ENCODE measurements at places on chromosomes 6 and 20. TPM values are rescaled to one million over a fixed set of nuclear protein-coding genes. Genes with fewer than 3 reads are reported as not detected.

BICRAL gene
- 13.3 TPM for total RNA-seq

DEF6 gene
- 14.4 TPM for total RNA-seq

PRRT1 gene
- total RNA-seq: 0.48 TPM

PRICKLE4 gene
- total RNA-seq: 1.9 TPM

MICB gene
- total RNA-seq: 3.1 TPM

SAMD5 gene
- 0.92 TPM for total RNA-seq

TMEM74B gene
- total RNA-seq: 1.9 TPM

DNA sequence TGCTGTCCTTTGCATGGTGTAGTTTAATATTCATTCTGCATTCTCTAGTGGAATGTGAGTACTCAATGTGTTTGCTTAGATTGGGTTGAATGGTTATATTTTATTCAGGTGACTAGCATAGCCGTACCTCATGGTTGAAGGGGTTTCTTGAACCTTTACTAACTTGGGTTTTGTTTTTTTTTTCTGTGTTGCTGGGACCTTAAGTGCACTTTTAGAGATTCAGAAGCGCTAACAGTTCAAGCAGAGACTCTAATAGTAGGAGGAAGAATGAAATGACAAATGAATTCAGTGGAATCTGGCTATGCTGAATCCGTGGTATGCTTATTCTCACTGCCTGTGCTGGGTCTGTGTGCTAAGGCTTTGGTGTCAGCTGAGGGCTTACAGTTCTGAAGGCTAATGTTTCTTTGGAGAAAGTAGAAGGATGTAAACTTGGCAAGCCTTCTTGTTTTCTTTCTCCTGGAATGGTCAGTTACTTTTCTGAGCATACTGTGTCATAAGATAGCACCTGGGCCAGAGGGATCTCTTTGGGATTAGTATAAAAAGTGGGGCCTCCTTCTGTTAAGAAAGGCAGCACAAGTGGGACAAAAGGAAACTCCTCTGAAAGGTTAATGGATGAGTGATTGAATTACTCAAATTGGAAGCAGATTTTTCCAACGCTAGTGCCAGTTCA, 28.7 kb downstream of the RNF144B start:
- no peak for DNase-seq

- peak; percentile 60 for DNase-seq
Measured at GRCh38 chr6:3725145-3726047, 26.1 kb downstream of the PXDC1 start.

DNA sequence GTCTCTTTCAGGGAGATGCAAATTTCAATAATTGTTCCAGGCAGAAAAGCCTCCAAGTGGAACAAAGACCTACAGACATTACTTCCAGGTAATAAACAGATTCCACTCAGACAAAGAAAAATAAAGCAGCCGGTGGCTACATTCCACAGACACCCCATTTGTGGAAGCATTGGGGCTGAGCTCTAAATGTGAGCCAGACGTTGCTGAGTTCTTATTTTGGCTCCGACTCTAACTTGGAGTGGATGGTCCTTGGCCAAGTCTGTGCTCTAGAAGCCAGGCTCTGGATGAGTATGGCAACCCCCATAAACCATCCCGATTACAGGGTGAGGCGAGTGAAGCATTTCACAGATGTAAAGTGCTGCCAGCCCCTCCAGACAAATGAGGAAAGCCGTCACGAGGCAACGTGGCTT, 6.6 kb downstream of the TRAM2 start:
- DNase-seq: peak; percentile 59

DNA sequence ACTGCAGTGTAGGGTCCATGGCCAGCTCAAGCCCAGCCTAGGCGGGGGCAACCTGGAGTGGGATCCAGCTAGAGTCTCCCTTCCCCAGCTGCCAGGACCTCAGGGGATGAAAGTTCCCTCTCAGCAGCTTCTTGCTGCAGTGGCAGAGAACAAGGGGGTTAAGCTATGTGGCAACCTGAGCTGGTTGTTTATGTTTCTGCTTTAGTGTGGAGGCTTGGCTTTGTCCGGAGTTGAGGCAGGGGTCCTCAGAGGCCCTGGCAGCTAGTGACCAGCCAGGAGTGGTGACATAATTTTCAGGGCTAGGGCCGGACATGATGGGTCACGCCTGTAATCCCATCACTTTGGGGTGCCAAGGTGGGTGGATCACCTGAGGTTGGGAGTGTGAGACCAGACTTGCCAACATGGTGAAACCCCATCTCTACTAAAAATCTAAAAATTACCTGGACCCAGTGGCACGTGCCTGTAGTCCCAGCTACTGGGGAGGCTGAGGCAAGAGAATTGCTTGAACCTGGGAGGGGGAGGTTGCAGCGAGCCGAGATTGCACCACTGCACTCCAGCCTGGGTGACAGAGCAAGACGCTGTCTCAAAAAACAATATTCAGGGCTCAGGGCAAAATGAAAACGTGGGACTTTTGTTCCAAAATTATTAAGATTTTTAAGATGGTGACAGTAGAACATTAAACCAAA, 8.5 kb upstream of the PCIF1 start:
- no peak for DNase-seq

- DNase-seq: no peak
Measured at GRCh38 chr20:22984008-22984407, 51.1 kb upstream of the SSTR4 start.

GRCh38 chr6:46876126-46876525, 45.6 kb downstream of the ADGRF5 start:
- no peak for DNase-seq

GRCh38 chr6:21158149-21158548, 435.4 kb upstream of the SOX4 start:
- DNase-seq: no peak

- DNase-seq: peak; percentile 89
Measured at GRCh38 chr6:125790358-125791150, at the start of gene NCOA7. Gene NCOA7, plus strand, starts transcription at chr6:125790960. Its CDS starts 24,395 bp downstream, at chr6:125815355.

- no peak for DNase-seq
Measured at GRCh38 chr6:129516787-129517186, 193.2 kb downstream of the ARHGAP18 start.

DNA sequence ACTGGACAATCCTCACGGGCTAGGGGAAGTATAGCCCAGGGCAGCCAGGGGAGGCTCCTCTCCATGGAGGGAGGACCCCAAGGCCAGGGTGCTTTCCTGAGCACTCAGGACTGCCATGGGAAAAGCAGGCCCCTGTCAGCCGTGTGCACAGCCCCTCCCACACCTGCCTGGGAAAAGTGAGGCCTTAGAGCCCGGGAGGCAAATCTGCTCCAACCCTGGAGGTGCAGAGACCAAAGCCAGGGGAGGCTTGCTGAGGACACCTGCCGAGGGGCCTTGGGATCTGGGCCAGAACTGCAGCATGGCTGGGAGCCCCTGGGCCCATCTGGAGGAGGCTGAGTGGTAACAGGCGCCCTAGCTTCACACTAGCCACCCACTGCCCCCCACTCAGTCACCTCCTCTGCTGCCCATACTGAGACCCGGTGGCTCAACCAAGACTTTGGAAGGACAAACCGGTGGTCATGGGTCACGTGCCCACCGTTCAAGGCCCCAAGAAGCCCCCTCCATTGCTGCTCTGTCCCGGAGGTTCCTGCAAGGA, 55.2 kb downstream of the YTHDF1 start:
- DNase-seq: no peak

DNA sequence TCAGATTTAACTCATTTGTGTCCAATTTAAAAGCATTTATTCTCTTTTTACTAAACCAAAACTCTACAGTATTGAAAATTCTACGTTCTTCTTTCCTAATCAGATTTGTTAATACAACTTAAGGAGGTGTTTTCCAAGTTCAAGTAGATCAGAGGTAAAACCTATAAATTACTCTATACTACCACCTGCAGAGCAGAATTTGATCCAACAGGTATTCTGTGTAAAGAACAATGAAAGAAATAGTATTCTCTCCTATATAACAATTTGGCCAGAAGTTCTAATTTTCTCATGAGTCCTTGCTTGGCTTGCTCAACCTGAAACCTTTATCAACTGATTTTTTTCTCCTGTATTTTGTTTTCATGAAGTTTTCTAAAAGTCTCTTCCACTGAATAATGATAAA, 28.5 kb upstream of the DST start:
- no peak for DNase-seq

DNA sequence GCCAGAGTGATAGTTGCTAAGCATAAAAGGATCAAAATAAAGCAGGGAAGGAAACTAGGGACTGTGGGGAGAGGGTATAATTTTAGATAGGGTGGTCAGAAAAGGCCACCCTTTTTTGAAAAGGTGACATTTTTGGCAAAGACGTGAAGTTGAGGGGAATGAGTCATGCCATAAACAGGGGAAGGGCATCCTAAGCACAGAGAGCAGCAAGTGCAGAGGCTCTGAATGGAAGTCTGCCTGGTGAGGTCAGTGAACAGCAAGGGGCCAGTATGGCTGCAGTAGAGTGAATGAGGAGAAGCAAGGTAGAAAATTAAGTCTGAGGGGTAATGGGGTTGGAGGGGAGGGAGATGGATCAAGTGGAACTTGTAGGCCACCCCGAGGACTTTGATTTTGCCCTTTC, 2.4 kb downstream of the KLC4 start:
- DNase-seq: no peak

DNA sequence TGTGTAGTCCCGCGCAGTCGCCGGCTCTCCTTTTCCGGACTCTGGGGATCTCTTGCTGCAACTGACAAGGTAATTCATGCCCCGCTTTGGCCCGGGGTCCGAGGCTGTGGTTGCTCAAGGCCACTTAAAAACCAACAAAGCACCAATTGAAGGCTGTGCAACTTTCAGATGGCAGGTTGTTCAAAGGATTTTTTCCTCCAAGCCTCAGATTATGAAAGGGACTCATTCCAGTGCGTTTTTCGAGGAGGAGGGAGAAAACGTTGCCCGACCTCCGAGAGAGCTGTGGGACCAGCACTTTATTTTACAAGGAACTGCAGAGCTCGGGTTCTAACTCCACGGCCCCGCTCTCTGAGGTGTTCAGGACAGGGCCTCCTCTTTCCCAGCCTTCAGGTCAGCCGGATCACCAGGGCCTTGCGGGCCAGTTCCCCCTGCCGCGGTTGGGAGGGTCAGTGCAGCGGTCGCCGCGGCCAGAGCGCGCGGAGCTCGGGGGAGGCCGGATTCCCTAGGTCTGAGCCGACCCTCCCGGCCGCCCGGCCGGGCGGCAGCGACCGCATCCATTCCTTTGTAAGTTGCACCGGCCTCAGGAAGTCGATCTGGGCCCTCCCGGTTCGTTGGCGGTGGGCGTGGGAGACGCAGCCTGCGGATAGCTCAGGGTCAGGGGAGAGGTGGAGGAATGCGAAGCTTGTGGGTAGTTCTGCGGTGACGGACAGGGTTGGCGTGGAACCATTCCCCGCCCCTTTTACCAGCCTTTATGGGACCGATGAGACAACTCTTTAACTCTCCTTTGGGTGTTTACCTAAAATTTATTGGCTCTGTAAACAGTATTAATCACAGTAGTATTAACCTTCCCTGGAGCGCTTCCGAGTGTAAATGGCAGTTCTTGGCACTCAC, 1.6 kb downstream of the UTRN start:
- peak; percentile 75 for DNase-seq

DNA sequence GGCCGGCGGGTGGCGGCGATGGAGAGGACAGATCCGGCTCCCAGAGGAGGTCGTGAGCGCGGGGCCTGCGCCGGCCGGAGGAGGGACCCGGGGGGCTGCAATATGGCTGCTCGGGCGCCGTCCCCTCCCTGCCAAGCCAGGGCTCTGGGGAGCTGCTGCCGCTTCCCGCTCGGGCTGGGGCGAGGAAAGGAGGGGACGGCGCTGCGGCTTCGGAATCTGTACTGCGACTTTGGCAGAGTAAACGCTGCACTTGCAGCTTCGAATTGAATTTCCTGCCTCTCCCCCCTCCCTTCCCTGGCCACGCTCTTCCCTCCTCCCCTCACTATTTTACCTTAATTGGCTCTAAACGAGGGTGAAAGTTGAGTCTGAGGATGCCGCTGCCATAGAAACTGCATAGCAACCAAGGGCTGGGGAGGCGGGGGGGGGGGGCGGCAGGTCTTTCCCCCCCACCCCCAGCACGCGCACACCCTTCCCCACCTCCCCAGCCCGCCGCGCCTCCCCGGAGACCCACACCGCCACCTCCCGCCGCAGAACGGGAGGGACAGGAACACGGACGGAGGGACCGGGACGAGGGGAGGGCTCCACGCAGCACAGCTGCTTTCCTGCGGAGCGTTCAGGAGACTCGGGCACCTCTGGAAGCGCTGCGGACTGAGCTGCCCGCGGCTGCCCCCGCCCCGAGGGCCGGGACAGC, 93.9 kb downstream of the RNASET2 start:
- DNase-seq: peak; percentile 69

- DNase-seq: no peak
Measured at GRCh38 chr6:2164481-2164880, 80.9 kb downstream of the GMDS start.

GRCh38 chr6:34900321-34901031, 11.4 kb downstream of the ANKS1A start:
- DNase-seq: no peak

DNA sequence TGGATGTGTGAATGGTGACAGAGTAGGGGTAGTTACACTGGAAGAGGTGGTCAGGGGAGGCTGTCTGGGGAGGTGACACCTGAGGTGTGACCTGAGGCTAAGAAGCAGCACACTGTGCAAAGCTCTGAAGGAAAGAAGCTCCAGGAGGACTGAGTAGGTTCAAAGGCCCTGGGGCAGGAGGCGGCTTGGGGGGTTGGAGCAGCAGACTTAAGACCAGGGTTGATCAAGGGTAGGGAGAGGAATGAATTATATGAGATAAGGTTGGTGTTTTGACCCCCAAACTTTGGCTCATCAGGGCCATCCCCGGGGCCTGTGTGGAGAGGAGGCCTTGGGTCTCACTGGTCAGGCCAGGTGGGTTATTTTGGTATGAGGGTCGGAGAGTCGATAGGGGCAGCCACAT, 166.1 kb downstream of the GRM4 start:
- peak; percentile 10 for DNase-seq

- DNase-seq: peak; percentile 55
Measured at GRCh38 chr6:16769131-16769985, 8.1 kb upstream of the ATXN1 start.

- DNase-seq: no peak
Measured at GRCh38 chr6:16400248-16400760, 161.9 kb downstream of the GMPR start.

GRCh38 chr6:113388996-113389395, 468.1 kb upstream of the MARCKS start:
- DNase-seq: no peak
